ENCODE measurements at places on chromosomes 2 and 18.

DNA sequence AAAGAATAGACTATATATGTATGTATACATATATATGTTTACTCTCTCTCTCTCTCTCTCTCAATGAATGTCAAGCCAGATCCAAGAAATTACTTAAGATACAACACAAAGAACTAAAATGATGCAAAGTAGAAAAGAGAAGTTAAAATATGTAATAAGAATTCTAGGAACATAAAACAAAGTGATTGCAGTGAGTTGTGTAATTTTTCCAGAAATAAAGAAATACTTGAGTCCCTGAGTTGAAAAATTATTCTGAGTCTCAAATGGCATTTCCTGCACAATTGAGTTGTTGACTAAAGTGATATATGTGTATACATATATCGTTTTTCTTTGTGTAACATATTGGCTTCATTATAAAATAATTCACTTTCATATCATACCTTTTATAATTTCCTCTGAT is 262.4 kb downstream of the INSIG2 start:
- DNase-seq: no peak
- H3K27ac ChIP-seq: no peak overlapping the region

DNA sequence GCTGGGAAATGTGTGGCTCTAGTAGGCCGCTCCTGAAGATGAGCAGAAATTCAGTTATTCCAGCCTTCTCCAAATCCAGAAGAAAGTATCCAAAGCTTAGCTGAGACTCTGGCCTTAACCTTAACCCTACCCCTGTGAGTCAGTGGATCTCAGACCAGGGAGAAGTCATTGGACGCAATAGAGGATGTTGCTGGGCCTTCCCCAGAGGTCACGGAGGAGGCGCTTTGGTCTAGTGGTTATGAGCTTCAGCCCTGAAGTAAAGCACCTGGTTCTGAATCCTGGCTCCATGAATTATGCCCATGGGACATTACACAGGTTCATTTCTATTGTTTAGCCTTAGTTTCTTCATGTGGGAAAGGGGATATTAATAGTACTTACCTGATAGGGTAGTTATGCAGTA is 24.0 kb downstream of the PKDCC start:
- DNase-seq: no peak
- H3K27me3 ChIP-seq: no peaks in the 10 kb centered on the region
- peak overlapping the region; percentile 40 for H3K27ac ChIP-seq
- no peaks in the 10 kb centered on the region for H3K4me1 ChIP-seq
- no peaks in the 10 kb centered on the region for H3K36me3 ChIP-seq

- no peaks in the 10 kb centered on the region for H3K27me3 ChIP-seq
- no peak overlapping the region for H3K27ac ChIP-seq
- no peak overlapping the region for H3K4me3 ChIP-seq
- DNase-seq: no peak
- peaks cover 61% of the 10 kb centered on the region for H3K4me1 ChIP-seq
- H3K36me3 ChIP-seq: peaks cover 3% of the 10 kb centered on the region
Measured at GRCh38 chr2:54619660-54620231, 103.7 kb upstream of the EML6 start.

GRCh38 chr18:28175150-28175929 is 1.6 kb downstream of the CDH2 start:
- no peak for DNase-seq
- peaks cover 10% of the 10 kb centered on the region for H3K4me1 ChIP-seq
- H3K36me3 ChIP-seq: no peaks in the 10 kb centered on the region
- H3K4me3 ChIP-seq: peak overlapping the region; percentile 26

GRCh38 chr2:84953535-84953934 is 17.4 kb upstream of the KCMF1 start:
- H3K4me3 ChIP-seq: no peak overlapping the region
- no peaks in the 10 kb centered on the region for H3K4me1 ChIP-seq
- no peaks in the 10 kb centered on the region for H3K27me3 ChIP-seq

DNA sequence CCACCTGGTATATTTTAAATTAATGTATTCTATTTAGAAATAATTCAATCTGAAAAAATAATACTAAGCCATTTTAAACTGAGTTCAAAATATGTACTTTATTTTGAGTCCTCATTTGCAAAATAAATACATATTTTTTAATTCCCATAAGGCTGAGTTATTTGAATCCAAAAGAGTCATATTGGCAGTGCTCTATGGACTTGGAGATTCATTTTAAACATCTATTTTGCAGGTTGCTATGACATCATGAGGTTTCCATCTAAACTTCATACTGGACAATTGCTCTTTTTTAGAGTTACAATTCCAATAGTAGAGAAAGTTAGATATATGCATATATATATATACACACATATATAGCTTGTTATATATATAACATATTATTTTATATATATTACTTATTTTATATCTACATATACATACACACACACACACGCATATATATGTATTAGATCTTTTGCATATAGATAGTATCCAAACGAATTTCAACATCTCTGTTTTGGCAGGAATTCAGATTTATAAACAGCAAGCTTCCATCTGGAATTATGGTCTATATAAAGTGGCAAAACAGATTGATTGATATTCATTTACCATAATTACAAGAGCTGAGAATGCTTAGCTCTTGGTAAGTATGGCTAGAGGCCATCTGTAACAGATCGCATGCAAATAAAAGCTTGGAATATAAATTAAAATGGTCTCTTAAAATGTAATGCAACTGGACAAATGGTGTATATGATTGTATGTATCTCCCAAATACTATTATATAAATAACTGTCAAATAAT is 34.9 kb downstream of the NOL4 start:
- DNase-seq: no peak
- H3K27me3 ChIP-seq: no peaks in the 10 kb centered on the region
- no peaks in the 10 kb centered on the region for H3K36me3 ChIP-seq
- H3K27ac ChIP-seq: no peak overlapping the region
- no peak overlapping the region for H3K4me3 ChIP-seq
- no peaks in the 10 kb centered on the region for H3K4me1 ChIP-seq

DNA sequence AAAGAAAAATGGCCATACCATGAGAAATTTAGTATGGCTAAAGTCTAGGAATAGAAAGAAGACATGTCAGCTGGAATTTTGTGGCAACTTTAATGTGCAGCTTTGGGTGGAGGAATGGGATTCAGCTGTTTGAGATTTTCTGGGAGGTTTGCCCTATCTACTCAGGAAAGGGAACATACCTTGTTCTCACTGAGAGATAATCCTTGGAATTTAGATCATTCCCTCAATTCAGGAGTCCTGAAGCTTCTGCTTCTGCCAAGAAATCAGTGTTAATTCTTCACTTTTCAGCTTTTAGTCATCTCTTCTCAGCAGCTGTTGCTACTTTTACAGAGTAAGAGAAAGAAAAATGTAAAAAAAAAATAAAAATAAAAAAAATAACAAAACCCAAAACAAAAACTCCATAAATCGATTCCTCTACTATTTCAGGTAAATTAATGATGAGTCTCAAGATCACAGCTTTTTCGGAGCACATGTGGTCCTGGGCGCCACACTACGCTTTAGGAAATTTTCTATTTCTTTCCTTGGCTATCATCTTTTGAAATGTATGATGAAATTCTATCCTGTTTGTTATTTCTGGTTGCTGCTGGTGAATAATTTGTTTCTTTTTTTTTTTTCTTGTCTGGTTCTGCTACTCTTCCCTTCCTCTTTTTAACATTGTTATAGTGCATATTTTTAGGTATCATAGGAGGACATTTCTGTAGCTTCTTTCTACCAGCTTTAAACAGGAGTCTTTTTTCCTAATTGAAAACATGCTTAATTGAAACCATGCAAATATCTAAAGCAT is 18.9 kb upstream of the BAZ2B start:
- DNase-seq: no peak
- no peaks in the 10 kb centered on the region for H3K27me3 ChIP-seq
- no peaks in the 10 kb centered on the region for H3K36me3 ChIP-seq

DNA sequence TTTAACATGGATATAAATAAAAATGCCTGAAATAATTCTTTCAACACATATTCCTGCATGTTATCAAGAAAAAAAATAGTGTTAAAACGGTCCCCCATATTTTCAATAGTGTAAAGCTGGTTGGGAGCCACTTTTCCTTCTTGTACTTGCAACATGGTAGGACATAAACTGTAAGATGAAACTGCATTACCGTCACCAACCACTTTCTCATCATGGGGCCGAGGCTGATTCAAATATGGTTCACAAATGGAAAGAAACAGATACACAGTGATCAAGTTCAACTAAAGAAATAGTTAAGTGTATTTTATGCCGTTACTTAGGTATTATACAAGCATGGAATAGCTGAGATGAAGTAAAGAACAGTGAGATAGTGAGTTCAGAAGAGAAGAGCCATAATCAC is 360.7 kb downstream of the ZEB2 start:
- no peaks in the 10 kb centered on the region for H3K27me3 ChIP-seq
- DNase-seq: no peak
- no peak overlapping the region for H3K4me3 ChIP-seq
- H3K36me3 ChIP-seq: no peaks in the 10 kb centered on the region
- H3K4me1 ChIP-seq: no peaks in the 10 kb centered on the region
- H3K27ac ChIP-seq: no peak overlapping the region

DNA sequence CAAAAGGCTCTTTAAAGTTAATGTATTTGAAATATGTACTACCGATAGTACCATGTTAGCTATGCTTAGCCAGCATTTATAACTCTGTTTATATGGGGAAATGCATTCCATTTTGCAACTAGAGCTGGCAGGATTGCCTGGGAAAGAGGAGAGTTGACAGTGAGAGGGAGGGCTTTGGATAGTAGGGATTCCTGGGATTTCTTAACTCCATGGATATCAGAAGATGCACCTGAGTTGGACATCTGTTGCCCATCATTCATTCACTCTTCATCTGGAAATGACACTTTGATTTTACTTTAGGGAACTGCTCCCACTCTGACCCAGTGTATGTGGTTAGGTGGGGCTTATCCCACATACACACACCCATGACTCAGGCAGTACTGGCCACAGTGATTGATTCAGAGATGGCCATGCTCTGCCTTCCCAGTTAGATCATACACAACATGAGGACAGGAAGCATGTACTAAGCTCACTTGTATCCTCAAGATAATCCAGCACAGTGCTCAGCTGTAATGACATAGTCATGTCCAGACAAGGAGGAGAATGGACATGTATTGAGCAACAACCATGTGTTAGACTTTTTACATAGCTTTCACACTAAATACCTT is 248.8 kb downstream of the MREG start:
- H3K27me3 ChIP-seq: no peaks in the 10 kb centered on the region
- H3K4me1 ChIP-seq: no peaks in the 10 kb centered on the region
- no peak overlapping the region for H3K27ac ChIP-seq
